ENCODE measurements at places on chromosomes 7 and 10.

DNA sequence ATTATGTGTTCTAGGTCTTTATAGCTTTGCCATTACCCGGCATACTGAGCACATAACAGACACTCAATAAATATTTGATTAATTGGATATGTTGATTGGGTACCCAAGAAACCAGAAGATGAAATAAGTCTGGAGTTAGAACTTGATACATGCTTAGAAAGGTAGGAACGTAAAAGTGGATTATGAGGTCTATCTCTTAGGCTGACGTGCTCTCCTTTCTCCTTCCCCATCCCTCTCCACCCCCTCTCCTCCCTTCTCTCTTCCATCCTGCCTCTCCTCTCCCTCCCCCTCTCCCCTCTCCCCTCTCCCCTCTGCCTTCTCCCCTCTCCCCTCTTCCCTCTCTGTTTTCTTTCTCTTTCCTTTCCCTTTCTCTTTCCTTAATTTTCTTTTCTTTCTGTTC lies 34.0 kb downstream of the AUTS2 start:
- no peak for DNase-seq

GRCh38 chr7:44735403-44736165 lies 13.1 kb upstream of the ZMIZ2 start:
- no peak for DNase-seq

DNA sequence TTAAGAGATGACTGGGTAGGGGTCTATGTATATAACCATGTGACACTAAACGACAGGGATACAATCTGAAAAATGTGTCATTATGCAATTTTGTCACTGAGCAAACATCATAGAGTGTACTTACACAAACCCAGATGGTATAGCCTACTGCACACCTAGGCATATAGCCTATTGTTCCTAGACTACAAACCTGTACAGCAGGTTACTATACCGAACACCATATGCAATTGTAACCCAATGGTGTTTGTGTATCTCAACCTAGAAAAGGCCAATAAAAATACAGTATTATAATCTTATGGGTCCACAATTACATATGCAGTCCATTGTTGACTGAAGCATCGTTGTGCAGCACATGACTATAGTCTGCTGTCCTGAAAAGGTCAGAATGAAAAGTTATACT lies 22.9 kb downstream of the STRIP2 start:
- no peak for DNase-seq

GRCh38 chr7:21944616-21945453 lies 864 bp downstream of the CDCA7L start:
- DNase-seq, result peak; percentile 26

DNA sequence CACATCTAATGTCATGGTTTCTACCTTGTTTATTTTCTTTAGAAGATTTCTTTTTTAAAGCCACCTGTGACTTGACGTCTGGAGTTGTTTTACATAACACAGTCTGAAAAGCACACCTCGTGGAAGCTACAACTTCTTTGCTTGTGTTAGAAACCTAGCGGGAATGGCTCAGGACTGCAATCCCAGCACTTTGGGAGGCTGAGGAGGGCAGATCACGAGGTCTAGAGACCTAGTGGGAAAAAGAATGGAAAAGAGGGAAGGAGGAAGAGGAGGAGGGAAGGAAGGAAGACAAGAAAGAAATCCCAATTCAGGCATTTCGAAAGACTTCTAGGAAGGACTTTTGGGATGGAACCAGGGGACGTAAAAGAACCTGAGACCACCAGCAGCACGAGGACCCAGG lies 146.3 kb upstream of the CELF2 start:
- no peak for DNase-seq

GRCh38 chr10:130989670-130990232 lies 321.8 kb downstream of the TCERG1L start:
- no peak for DNase-seq

GRCh38 chr10:112362833-112363232 lies 11.1 kb upstream of the ACSL5 start:
- DNase-seq, result no peak

DNA sequence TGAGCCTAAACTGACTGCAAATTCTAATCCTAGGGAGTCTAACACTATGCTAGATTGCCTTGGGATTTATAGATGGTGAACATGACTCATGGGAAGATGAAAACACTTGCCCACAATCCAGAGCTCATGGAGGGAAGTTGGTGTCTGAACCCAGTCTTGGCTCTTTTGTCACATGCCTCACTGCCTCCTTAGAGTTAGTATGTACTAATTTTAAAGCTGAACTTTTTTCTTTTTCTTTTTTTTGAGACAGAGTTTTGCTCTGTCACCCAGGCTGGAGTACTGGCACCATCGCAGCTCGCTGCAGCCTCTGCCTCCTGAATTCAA lies 14.4 kb downstream of the MRPL32 start:
- DNase-seq, result no peak

DNA sequence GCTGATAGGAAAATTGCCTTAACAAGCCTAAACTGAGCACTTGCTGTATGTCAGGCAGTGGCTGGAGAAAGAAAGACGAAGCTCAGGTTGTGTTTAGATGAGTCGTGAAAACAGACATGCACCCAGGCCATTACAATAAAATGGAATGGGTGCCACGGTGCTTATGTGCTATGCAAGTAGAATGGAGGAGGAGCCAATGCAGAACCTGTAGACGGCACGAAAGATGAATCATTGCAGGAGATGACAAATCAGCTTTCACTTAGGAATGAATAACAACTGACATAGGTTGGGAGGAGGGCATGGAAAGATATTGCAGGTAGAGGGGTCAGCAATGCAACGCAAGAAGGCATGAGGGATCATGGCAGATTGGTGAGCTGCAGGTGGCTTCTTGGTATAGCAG lies 61.2 kb upstream of the ARHGAP21 start:
- DNase-seq, result no peak

- DNase-seq, result no peak
Observed at GRCh38 chr7:19834566-19834965, 61.1 kb upstream of the TMEM196 start.

Measured in activated CD4-positive, alpha-beta T cell treated with anti-CD3 and anti-CD28 coated beads for 1 hour (primary cell).